Activated CD8-positive, alpha-beta memory T cell treated with anti-CD3 and anti-CD28 coated beads, Interleukin-2, amount 50 U/mL, for 4 hours (primary cell): ENCODE measurements at places on chromosomes 16 and 17.

DNA sequence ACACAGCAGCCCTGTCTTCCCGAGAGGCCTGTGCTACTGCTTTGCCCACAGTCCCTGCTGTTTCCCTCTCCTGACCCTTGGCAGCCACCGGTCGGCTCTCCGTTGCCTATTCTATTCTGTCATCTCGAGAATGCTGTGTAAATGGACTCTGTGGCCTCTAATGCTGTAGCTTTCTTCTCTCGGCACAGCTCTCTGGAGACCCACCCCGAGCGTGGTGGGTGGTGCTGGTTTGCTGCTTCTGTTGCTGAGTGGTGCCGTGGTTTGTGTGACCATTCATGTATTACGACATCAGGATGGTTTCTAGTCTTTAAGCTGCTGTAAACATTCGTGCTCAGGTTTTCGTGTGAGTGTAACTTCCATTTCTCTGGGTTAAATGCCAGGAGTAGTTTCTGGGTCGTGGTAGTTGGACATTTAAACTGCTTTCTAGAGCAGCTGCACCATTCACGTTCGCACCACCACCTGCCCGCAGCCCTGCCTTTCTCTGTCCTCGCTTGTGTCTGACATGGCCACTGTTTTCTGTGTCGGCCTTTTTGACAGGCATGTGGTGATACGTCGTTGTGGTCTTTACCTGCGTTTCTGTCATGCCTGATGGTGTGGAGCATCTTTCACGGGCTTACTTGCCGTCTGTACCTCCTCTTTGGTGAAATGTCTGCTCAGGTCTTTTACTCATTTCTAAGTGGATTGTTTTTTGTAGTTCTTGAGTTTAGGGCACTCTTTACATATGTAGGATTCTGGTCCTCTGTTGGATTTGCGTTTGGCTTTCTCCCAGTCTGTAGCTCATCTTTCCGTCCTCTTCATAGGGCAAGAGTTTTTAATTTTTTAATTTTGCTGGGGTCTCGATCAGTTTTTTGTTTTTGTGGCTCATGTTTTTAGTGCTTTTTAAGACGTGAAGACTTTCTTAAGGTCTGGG, 47.7 kb upstream of the ZNF750 start:
- no peak for DNase-seq

- no peak for DNase-seq
Measured at GRCh38 chr17:9557857-9558256, 17.8 kb downstream of the STX8 start.

DNA sequence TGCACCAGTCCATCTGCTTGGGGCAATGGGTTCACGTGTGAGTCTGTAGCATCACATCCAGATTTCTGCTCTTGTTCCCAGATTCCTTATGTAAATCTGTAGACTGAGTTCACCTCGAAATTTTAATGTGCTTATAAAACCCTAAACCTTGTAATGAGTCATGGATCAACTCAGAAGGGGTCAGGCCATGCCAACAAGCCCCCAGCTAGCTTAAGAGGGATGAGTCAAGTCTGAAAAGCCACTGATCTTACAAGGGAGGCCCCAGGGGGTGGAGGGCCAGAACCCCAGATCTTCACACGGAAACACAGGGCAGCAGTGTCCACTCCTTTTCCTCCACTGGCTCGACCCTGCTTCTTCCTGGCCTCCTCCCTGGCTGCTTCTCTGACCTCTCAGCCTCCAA, 399.1 kb upstream of the CDH5 start:
- no peak for DNase-seq

GRCh38 chr17:28643983-28644786, 773 bp downstream of the BLTP2 start:
- no peak for DNase-seq

GRCh38 chr17:81307636-81308560, 12.8 kb upstream of the SLC38A10 start:
- no peak for DNase-seq

- DNase-seq: no peak
Measured at GRCh38 chr16:76749780-76750375, 441.1 kb upstream of the MON1B start.

DNA sequence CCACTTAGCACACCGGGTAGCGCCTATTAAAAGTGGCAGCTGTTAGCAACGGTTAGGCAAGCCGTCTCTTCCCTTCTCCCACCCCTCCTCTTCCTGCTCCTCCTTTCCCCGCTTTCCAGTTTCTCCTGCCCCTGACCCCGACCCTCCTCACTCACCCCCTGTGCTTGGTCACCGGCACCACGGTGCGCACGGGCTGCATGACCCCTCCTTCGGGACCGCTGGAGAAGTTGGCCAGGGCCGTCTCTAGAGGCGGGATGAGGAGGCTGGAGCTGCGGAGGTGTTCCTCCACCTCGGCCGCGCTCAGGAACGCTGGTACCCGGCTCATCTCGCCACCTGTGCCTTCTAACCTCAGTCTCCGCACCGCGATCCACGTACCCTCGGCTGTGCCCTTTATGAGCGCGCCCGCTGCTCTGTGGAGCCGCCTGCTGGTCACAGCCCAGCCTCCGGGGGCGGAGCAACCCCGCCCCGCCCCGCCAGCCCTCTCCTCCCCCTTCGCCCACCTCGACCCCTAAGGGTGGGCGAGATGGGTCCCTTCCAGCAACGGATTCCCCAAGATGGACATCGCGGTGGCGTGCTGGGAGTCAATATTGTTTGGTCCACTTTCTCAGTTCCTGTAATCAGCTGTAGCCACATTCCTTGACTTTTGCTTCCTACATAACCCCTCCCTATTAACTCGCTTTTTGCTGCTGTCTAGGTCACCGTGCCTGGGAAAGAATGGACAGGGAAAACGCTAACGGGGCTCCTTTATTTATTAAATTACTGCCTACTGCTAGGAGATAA, at the start of gene CRYM:
CRYM (minus strand) TSS at position 364 of the 780 bp plus-strand sequence; CDS start at position 325, 39 bp downstream.
- no peak for DNase-seq

DNA sequence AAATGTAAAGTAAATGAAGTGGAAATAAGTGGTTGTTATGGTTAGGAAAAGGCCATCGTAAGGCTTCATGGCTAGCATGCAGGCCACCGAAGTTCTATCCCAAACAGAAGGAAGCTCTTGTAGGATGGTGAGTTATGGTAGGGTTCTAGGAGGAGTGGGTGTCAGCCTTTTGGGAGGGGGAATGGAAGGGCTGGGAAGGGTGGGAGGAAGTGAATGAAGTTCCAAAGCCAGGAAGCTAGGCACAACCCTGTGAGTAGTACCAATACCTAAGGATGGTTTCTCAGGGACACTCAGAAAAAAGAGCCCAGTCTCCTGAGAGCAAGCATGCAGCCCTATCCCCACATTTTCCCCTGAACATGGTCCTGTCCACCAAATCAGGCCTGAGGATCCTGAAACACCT, 36.3 kb upstream of the CDRT4 start:
- DNase-seq: no peak

DNA sequence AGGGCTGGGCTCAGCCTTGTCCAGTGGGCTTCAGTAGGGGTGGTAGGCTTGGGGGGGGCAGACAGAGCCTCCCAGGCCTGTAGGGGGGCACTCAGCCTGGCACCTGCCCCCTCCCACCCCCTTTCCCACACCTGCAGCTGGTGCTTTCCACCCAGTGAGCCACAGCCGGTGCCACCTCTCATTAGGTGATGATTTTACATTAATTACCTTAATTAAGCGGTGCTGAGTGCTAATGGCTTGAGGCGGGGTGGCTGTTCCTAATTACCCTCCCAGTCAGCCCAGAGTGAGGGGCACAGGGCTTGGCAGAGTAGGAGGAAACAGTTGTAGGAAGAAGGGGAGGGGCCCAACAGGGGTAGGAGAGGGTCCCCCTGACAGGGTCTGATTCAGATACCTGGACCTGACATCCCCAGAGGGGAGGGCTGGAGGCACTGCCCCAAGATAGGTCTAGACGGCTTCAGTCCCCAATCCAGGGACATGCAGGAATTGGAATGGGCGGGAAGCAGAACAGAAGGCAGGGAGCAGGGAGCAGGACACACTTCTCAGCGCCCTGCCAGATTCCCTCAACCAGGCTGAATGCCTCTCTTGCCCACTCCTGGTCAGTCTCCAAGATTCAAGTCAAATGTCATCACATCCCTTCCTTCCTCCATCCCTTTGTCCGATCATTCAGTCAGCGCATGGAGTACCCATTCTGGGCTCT, 26.5 kb upstream of the PHF12 start:
- no peak for DNase-seq

- DNase-seq: no peak
Measured at GRCh38 chr17:18859256-18859655, 1.3 kb downstream of the PRPSAP2 start.

GRCh38 chr17:57730026-57730701, 14.9 kb downstream of the CCDC182 start:
- DNase-seq: no peak

DNA sequence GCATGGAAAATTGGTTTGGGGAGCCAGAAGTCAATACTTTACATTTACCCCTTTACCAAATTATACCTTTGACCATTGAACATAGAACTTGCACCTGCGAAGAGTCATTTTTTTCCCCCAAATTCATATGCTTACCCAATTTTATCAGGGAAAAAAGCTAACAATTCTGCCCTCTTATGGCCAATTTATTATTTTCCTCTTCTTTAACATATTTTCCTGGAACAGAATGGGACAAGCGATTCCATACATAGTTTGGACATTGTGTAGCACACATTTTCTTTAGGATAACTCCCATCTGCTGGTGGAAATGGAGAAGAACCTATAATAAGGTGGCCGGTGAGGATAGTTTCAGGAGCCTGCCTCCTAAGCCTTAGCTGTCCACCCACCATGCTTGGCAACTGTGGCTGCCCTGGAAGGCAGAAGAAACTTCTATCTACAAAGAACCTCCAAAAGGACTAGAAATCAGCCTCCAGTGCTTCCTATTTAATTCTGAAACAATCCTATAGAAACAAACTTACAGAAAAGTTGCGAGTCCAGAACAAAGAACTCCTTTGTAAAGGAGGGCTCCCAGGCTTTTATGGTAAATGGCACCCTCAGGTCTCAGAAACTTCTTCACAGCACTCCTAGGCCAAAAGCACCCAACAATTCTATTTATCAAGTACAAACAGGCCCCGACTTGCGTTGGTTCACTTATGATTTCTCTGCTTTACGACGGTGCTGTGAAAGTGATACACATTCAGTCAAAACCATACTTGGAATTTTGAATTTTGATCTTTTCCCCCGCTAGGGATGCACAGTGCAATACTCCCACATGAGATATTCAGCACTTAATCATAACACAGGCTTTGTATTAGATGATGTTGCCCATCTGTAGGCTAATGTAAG, 64.1 kb upstream of the CACNG4 start:
- DNase-seq: no peak

DNA sequence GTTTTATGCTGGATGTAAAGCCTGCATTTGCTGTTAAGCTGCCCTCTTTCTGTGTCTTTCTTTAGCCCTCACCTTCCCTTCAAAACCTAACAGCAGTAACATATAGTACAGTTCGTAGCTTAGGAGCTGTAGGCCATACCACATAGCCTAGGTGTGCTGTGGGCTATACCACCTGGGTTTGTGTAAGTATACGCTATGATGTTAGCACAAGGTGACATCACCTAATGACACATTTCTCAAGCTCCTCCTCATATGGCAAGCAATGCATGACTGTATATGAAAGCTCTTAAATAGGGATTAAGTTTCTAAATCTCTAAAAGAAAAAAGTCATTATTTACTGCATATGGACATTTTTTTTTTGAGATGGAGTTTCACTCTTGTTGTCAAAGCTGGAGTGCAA, 57.8 kb upstream of the TMEM97 start:
- DNase-seq: no peak

- peak; percentile 66 for DNase-seq
Measured at GRCh38 chr17:40320756-40321523, 12.0 kb downstream of the RARA start.

GRCh38 chr17:76530811-76531485, 6.6 kb downstream of the CYGB start:
- DNase-seq: no peak

DNA sequence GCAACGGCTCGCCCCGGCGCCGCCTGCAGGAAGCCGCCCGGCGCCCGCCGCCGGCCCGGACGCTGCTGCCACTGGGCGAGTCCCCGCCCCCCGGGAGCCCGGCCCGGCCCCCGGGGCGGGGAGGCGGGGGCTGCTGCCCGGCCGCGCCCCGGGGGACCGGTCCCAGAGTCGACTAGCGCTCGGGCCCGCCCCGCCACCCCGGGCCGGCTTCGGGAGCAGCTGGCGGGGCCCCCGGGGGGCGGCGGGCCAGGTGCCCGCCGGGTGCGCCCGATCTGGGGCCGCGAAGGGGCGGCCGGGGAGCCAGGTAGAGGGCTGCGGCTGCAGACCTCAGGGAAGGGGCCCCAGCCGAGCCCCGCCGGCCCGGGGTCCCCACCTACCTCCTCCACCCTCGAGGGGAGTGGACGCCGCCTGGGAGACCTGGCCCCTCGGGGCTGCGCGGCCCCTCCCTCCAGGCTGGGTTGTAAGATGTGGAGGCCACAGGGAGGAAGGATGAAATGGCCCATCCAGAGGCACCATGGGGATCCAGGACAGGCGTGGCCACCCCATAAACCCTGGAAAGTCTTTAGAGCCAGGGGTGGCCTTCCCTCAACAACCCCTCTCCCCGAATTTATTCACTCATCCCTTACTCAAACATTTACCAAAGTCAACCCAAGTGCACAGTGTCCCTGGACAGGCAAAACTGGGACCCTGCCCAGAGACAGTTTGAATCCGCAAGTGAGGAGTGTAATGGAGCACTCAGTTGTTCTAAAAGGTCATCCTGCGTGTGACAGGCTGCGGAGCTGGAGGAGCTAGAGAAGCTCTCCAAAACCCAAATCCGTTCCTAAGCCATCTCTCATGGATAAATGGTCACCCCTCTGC, at the start of gene CDYL2:
CDYL2 (minus strand) TSS at position 73 of the 858 bp plus-strand sequence. CDS start 425 bp downstream, outside the sequence.
- peak; percentile 42 for DNase-seq

- DNase-seq: no peak
Measured at GRCh38 chr16:87161822-87162676, 155.1 kb downstream of the C16orf95 start.

- no peak for DNase-seq
Measured at GRCh38 chr17:45438931-45439610, 6.4 kb upstream of the ARHGAP27 start.

DNA sequence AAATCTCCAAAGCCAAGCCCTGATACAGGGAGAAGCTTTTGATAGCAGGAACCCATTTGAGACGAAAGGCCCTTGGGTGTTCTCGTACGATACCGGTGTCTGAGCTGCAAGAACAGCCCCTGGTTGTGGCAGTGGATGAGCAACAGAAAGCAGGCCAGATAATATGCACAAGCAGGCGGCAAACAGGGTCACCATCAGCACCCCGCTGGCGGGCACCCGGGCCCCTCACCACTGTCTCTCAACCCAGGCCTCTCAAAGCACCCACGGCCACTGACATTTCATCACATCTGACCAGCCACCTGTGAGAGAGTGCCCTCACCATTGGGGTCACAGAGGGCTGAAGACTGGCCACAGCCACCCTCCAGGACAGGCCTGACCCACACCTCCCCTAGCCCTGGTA, 230.4 kb downstream of the C16orf78 start:
- DNase-seq: no peak

GRCh38 chr16:9119795-9120194, 28.4 kb downstream of the HAPSTR1 start:
- DNase-seq: no peak

GRCh38 chr17:58148609-58149008, 425 bp downstream of the OR4D1 start:
- DNase-seq: no peak

- DNase-seq: no peak
Measured at GRCh38 chr17:32292094-32292493, 26.5 kb downstream of the RHBDL3 start.

- no peak for DNase-seq
Measured at GRCh38 chr16:2865651-2866050, 7.7 kb upstream of the PRSS22 start.
